Pancreas (tissue), 10 donors: ENCODE measurements at places on chromosomes 2 and 18.

DNA sequence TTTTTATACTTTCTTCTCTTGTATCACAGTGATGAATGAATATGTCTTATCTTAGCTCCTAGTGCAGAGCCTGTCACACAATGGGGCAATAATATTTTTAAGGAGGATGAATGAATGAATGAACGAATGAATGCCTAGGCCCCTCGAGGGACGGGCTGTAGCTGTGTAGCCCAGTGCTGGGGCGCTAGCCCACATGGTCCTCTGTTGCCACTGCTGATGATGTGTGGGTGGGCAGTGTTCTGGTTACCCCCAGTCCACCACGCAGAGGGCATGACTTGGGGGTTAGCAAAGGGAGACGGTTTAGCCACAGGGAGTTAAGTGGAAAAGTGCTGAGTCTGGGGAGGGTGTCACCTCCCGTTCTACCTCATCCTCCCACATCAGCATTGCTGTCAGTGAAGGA lies 134.2 kb downstream of the SMAD7 start:
- DNase-seq: peak; percentile 2

DNA sequence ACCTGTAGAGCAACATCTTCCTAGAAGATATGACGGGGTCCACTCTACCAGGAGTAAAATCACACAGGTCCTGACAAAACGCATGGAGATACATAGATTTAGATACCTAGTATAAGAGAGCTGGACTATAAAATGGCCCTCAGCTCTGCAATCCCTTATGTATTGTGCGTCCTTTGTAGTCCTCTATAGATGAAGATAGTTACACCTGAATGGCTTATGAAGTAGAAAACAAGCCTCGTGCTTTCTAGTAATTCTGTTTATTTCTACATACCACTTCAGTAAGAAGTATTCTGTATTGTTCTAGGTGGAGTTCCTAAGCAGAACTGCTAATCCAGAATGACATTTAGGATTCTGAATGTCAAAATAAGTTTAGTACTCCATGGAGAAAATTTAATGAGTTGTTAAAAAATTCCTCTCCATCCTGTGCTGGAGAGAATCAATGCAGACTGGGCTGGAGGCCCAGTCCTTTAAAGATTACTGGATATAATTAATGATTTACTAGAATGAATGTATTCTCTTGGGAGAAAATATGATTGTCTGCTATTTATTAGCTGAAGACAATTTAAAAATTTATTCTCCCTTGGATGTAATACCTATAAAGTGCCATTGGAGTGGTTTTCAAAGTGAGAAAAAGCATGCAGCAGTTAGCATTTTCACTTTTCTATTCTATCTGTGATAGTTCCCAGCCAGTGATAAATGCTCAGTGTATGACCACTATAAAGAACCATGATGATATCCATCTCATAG lies 147.3 kb upstream of the UNC80 start:
- peak; percentile 15 for DNase-seq

GRCh38 chr2:128623776-128624761 lies 305.4 kb upstream of the HS6ST1 start:
- DNase-seq: no peak

DNA sequence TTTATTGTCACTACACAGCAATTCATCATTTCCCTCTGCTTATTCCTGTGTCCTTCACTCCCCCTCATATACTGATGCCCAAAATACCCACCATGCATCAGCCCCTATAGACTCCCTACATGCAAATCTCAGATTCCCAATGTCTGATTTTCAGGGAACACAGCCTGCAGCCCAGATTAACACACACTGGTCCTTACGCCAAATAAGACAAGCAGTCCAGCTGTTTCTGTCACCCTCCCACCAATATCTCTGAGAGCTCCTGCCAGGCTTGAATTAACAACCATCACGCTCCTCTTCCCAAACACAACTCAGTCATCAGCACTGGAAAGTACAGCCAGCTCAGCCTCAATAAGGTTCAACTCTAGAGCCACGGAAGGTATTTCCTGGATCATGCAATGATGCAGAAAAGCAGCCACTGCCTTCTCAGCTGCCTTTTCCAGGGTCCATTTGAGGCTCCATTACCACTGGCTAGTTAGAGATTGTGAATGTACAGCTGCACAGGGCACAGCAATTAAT lies 39.0 kb upstream of the SLC35F5 start:
- no peak for DNase-seq

- no peak for DNase-seq
These were observed 3.3 kb downstream of the SLC8A1 start for GRCh38 chr2:40448476-40449079.

GRCh38 chr2:70132244-70133126 lies 45.2 kb downstream of the PCBP1 start:
- no peak for DNase-seq

- no peak for DNase-seq
These were observed 116.6 kb upstream of the RBBP8 start for GRCh38 chr18:22816266-22817176.

GRCh38 chr2:136057023-136057801 lies 60.7 kb downstream of the CXCR4 start:
- DNase-seq: no peak

DNA sequence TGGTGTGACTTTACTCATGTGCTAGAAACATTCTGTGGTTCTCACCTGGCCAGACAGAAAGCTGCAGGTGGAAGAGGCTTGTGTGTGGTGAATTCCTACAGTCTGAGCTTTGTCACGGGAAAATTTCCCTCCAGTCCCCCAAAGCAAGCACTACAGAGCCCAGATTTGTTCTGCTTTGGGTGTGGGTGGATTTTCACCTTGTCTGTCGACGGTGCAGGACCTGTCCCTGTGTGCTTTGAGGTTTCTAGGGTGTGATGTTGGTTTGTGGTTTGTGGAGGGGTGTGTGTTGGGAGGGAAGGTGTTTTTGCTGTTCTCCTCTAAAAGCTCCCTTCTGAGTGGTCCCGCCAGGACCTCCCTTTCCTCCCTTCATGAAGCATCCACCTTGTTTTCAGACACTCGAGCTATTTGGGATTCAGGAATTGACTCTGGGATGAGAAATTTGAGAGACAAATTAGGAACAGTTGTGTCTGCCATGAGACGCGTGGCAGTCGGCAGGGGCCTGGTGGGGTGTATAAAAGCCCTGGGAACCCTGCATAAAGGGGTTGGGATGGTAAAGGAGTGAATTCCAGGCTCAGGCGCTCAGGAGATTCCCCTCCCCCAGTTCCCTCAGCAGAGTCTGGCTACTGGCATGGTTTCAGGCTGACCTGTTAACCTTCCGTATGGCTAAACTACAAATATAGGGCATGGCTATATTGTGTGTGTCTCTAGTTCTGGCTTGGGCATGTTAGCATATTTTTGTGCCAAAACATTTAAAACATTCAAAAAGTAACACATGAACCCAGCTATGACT lies 65.5 kb downstream of the DGKD start:
- no peak for DNase-seq

- no peak for DNase-seq
These were observed 8.6 kb upstream of the ARMC9 start for GRCh38 chr2:231189571-231190495.

GRCh38 chr2:41598161-41598894 lies 449.5 kb upstream of the PKDCC start:
- no peak for DNase-seq

DNA sequence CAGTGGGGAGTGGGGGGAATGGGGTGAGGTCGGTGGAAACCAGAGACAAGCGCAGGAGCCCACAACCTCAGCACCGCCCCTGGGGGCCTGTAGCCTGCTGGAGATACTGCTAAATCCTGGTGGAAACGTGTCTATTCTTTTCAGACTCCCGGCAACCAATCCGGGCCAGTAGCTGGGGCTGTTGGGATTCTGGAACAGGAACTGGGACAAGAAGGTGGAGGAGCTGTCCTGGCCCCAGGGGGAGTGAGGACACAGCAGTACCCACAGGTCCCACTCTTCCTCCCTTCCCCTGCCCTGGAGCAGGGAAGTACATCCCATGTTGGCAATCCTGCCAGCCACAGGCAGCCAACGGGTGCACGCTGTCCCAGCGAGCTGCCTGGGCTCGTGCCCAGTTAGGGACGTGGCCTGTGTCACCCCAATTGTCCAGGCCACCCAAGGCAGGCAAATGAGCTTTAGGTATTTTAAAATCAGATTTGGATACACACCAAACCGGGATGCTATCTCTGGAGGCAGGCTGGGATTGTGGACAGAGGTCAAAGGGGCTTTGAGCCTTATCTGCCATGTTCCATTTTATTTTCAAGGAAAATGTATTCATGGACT lies 51.8 kb downstream of the HS1BP3 start:
- peak; percentile 53 for DNase-seq

DNA sequence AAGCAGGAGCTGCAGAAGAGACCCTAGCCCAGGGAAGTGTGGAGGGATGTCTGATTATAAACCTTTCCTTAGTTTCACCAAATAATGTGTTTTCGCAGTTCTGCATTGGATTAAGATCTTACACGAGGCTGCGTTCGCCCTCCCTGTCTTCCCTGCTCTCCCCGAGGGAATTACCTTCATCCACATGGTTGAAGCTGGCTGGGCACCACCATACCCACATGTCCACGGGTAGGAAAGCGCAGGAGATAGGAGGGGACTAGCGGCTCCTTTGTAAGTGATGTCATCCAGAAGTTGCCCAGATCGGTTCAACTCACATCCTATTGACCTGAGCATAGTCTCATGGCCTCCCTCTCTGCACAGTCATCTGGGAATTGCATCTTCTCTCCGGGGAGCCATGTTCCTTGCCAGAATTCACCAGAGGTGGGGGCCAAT lies 1.1 kb downstream of the TTL start:
- DNase-seq: no peak

GRCh38 chr18:10169064-10169562 lies 255.3 kb downstream of the VAPA start:
- DNase-seq: no peak

DNA sequence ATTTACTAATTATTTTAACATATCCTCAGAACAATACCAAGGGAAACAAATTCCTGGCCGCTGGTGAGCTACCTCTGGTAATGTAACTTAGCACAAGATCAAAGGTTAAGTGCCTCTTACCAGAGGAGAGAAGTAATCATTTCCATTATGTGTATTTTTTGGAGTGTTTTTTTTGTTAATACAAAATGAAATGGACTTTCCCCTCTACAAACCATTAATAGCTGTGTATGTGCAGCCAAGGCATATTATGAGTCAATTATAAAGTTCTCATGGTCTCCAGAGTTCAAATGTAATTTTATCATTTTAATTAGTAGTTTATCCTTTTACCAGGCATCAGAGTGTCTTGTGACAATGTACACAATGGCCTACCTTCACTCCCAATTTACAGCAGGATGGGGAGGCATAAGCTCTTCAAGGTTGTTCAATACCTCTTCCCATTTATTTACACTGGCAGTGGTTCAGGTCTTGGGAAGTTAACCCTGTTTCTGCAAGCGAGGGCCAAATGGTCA lies 242.2 kb downstream of the TGIF1 start:
- DNase-seq: no peak

GRCh38 chr18:32529722-32530420 lies 59.2 kb upstream of the GAREM1 start:
- DNase-seq: no peak

DNA sequence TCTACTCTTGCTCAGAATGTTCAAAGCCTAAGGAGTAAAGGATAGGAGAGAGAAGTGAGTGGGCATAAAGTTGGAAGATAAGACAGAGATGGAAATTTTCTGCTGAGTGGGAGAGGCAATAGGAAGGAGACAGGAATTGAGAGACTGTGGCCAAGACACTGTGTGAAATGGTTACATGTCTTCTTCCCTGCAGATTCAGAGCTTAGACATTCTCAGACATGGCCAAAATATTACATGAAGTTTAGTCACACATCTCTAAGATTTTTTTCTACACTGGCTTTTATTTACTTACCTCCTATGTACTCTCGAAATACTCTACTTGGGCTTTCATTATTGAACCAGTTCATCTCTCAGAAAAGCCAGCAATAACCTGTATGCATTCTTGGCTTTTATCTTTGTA lies 363.0 kb upstream of the FANCL start:
- DNase-seq: no peak

GRCh38 chr2:138502255-138503086 lies 901 bp downstream of the SPOPL start:
- no peak for DNase-seq

GRCh38 chr2:62785216-62785615 lies 79.7 kb downstream of the EHBP1 start:
- DNase-seq: no peak

- DNase-seq: no peak
These were observed 198.4 kb downstream of the EIPR1 start for GRCh38 chr2:3179208-3179607.

- no peak for DNase-seq
These were observed 7.5 kb downstream of the RPE start for GRCh38 chr2:210009896-210010295.

- DNase-seq: no peak
These were observed 97.1 kb upstream of the TMEM178A start for GRCh38 chr2:39568561-39569006.

- no peak for DNase-seq
These were observed 12.1 kb upstream of the TPO start for GRCh38 chr2:1400943-1401735.

DNA sequence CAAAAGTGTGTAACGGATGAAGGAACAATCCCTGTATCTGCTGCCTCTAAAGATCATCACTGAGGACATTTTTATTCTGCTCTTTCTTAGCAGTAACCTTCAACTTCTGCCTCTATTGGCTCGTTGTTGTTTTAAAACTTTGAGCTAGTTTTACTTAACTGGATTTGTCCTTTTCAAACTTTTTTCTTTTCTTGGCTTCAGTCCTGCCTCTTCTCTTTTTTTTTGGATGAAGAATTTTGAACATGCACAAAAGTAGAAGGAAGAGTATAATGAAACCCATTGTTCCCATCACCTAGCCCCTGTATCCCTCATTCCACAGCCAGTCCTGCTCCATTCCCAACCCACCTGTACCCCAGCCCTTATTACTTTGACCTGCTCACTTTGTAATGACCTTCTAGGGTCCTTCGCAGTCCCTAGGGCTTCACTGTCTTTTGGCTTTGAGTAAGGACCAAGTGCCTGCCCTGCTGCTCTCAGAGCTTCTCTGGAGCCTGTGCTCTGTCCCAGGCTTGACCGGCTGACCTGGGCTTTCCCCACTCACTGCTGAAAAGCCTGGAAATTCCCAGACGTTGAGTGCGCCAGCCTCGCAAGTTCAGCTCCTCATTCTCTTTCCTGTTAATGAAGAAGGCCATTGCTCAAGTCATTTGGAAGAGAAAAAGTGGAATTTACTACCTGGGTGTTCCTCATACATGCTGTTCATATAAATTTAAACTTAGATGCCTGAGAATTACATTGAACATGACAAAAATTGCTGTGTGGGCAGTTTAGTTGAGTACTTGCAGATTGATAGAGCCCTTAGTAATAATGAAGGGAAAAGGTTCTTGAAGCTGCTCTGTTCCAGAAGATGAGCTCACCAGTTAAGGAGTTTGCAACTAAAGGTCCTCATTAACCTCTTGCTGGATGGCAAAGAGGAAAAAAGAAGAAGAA lies 149.3 kb upstream of the ALPP start:
- peak; percentile 6 for DNase-seq

GRCh38 chr2:224799691-224800090 lies 83.5 kb upstream of the CCDC195 start:
- DNase-seq: no peak

DNA sequence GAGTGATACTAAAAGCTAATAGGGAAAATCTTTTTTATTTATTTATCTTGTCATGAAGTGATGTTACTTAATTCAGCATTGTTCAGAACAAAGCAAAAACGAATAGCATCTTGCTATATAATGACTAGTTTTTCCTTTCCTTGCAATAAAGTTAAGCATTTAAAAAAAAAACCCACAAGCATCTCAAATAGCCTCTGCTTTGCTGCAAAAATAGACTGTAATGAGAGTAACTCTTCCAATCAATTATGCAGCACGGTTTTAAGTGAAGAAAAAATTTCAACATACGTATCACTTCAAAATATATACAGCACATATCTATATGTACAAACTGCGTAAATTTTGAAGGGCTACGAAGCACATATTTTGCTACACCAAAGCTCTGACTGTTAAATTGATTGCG lies 153.3 kb upstream of the VRK2 start:
- DNase-seq: no peak
